ENCODE measurements at places on chromosomes 1 and 21. TPM values are rescaled to one million over a fixed set of nuclear protein-coding genes. Genes with fewer than 3 reads are reported as not detected.
A peak's percentile ranks its signal among the peaks of the same experiment; 100 is the strongest.

DNA sequence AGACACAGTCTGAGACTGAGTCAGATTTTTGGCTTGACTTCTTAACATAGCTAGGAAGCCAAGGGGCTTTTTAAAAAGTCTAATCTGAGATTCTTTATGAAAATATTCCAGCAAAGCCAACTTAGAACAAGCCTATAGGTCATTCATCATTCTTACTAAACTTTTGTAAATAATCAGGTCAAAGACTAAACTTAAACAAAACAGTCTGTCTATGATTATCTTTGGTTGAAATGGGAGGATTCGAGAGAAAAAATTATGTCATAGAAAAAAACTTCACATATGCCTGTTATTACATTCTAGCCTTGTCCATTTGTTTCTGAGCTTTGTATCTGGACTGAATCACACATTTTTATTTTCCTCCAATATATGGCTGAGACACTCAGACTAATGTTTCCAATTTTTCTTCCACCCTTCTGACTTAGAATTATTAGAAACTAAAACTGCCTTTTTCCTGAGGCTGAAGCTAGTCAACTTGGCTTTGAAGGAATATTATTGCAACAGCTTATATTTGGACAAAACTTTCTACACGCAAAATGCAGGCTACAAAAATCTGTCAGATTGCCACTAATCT is 83.3 kb downstream of the ETS2 start:
- no peak for DNase-seq

The ELF3 gene
- 16.2 TPM for total RNA-seq

The PPIAL4G gene
- total RNA-seq, result not detected

The DENND1B gene
- total RNA-seq, result 9.5 TPM

GRCh38 chr1:183131166-183131565 is 54.9 kb upstream of the LAMC2 start:
- DNase-seq, result no peak

GRCh38 chr21:46606427-46606813 is 1.5 kb upstream of the S100B start:
- no peak for DNase-seq

- no peak for DNase-seq
Measured at GRCh38 chr1:99784809-99785255, 18.4 kb upstream of the FRRS1 start.

GRCh38 chr1:172935062-172935592 is 115.6 kb downstream of the TNFSF18 start:
- no peak for DNase-seq

The MGST3 gene
- 79.8 TPM for total RNA-seq

The PLPPR4 gene
- total RNA-seq, result 0.10 TPM

The BNIPL gene
- total RNA-seq, result 1.6 TPM

The ANKRD34A gene
- 0.65 TPM for total RNA-seq

The S100B gene
- total RNA-seq, result not detected

- no peak for DNase-seq
Measured at GRCh38 chr21:35002879-35003722, 46.0 kb downstream of the RUNX1 start.

- DNase-seq, result no peak
Measured at GRCh38 chr1:226619031-226619430, 70.5 kb downstream of the STUM start.

GRCh38 chr1:33169290-33170055 is 12.4 kb downstream of the TRIM62 start:
- no peak for DNase-seq

The NENF gene
- 23.8 TPM for total RNA-seq

- no peak for DNase-seq
Measured at GRCh38 chr21:26686278-26686677, 113.2 kb upstream of the CYYR1 start.

DNA sequence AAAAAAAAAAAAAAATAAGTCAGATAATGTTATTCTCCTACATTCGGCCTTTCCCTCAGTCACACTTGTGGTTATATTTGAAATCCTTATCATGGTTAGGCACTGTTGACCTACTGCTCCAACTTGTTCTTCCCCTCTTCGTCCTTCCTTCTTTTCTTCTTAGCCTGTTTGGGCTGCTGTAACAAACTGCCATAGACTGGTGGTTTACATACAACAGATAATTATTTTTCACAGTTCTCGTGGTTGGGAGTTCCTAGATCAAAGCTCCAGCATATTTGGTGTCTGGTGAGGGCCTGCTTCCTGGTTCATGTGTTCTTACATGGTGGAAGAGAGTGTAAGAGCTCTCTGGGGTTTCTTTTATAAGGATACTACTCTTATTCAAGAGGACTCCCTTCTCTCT is 73.4 kb downstream of the RABGAP1L start:
- no peak for DNase-seq

The CYP4Z1 gene
- 0.55 TPM for total RNA-seq

The OR2L13 gene
- not detected for total RNA-seq

DNA sequence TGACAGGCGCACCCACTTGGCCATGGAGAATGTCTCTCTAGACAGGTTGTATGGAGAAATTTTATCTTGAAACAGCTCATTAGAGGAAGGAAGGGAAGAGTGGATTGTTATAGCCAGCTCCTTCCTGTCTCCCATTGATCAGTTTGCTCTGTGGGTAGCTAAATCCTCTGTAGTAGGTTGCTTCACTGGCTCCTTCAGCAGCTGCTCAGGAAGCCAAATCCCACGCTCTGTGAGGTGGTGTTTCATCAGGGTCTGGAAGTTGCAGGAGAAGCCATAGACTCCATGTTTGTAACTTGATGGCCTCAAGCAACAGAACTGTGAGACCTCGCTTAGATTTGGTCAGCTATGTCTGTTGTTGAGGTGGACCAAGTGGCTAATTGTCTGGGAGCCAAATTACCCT is 6.8 kb upstream of the NFYC start:
- no peak for DNase-seq

The KCNN3 gene
- total RNA-seq, result 0.23 TPM

DNA sequence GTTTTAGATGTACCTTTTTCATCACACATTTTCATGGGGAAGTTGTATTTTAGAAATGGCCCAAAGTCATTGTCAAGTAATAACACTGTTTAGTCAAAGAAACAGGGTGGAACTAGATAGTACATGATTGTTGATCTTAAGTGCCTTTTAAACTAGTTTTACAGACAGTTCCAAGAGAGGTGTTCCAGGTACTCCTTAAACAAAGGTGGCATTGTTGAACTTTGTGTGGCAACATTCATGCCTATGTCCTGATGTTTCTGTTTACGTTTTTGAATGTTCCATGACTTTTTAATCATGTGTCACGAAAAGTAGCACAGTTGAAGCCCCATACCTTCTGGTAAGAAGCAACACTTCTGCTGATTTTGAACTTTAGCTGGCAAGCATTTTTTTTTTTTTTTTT is 9.1 kb upstream of the SH3D21 start:
- no peak for DNase-seq

- DNase-seq, result no peak
Measured at GRCh38 chr1:108590441-108590840, 30.5 kb downstream of the EEIG2 start.

- DNase-seq, result no peak
Measured at GRCh38 chr1:166843769-166844596, 4.7 kb downstream of the POGK start.

The ARHGAP30 gene
- 4.0 TPM for total RNA-seq

DNA sequence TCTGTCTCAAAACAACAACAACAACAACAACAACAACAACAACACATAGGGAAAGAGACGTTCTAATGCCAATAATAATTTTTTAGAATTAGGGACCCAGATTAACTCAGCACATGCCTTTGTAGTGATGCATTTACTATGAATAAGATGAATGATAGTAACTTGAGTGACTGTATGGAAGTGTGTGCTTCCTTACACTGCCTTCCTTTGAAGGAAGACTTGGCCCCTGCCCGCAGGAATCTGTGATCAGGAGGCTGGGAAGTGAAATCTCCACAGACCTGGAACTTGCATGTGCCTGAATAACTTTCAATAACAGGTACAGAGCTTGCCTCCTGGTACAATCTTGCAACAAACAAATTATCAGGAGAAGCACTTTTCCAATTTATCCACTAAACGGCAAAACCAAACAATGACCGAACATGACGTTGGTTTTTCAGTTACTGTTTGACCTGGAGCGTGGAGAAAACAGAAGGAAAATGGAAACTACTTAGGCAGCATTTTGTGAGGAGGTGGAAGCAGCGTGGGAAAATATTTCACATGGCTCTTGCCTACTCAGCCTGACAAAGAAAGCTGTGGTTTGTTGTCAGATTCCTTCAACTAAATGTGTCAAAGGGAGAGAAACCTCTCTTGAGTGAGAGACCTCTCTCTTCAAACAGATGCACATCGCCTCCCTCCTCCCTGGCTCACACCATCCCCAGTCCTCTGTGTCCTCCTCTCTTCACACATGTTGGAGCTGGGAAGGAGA is 10.1 kb upstream of the ABCA4 start:
- DNase-seq, result no peak

The KRTAP13-2 gene
- total RNA-seq, result not detected

The GPR157 gene
- 8.3 TPM for total RNA-seq

DNA sequence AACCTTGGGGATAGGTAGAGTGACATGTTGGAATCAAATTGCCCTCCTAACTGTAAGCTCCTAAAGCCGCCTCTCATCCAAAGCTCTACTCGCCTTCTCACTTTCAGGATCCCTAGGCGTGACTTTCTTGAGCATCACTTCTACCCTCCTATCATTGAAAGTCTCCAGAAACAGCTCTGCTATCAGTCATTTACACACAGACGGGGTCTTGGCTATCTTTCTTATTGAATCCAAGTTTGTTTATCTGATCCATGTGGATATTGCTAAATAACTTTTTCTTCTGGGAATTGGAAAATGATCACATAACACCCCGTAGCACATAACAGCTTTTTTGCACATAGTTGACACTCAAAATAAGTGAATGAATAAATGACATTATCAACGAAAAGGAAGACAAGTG is 216.4 kb upstream of the KIAA0040 start:
- no peak for DNase-seq

- peak; percentile 69 for DNase-seq
Measured at GRCh38 chr21:46295996-46296752, 10.0 kb downstream of the YBEY start.

The LIN9 gene
- 0.70 TPM for total RNA-seq

GRCh38 chr1:1083416-1084371 is 9.6 kb upstream of the RNF223 start:
- DNase-seq, result no peak

DNA sequence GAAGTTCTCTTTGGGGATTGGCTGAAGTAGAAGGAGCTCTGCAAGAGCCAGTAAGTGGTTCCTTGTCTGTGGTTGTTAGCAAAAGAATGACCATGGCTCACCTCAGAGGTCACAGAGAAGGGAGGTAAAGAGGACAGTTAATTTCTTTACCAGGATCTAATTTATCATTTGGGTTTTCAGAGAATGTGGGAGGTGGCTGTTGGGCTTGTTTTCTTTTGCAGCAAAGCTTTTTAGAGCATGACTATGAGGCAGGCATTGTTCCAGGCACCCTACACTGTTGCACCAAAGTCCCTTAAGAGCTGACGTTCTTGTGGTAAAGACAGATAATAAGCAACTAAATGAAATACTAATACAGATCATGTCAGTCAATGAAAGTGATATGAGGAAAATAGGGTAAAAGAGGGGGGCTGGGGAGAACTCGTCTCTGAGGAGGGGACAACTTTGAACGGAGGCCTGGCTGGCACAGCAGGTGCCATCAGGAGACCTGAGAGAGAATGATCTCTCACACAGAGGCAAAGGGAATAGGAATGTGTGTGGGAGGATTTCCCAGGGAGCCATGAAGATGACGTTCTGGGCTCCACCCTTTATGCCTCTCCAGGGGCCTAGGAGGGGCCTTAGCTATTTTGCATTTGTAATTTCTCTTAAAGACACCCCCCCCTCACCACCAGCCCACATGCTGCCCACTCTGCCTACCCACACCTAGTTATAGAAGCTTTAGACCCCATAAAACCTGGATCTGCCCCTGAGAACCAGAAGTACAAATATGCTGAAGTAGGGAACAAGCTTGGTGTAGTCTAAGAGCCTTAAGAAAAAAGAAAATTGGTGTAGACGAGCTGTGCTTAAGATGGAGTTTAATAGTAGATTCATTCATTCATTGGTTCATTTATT is 177.5 kb downstream of the ROR1 start:
- no peak for DNase-seq

DNA sequence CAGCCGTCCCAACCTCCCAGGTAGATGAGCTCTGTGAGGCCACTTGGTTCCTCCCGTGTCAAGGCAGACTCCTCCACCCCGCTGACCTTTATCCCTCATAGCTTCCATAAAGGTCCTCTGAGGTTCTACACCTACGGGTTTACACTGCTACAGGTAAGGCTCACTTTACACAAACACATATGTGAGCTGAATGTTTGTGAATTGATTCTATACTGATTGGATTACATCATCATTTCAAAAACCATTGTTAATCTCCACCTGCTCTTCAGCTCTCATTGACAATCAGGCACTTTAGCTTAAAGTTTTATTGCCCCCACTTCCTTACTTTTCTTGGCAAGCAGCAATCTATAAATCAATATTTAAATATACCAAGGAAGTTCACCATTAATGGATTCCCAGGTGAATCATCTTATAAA is 12.8 kb upstream of the RGS16 start:
- no peak for DNase-seq

DNA sequence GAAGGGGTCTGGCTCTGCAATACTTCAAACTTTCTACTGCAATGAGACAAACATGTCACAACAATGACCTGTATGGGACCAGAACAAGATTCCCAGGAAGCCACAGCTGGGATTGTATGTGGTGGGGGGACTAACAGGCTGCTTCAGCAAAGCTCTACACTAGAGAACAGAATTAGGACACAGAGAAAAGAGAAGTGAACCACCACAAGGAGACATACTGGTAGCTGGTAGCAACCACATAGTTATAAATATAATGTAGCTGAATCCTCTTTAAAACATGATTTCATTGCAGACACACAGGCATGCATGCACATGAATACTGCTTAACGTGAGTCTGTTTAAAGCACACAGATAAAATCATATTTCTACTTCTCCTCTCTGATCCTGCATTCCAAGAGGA is 3.5 kb upstream of the ILDR2 start:
- no peak for DNase-seq

DNA sequence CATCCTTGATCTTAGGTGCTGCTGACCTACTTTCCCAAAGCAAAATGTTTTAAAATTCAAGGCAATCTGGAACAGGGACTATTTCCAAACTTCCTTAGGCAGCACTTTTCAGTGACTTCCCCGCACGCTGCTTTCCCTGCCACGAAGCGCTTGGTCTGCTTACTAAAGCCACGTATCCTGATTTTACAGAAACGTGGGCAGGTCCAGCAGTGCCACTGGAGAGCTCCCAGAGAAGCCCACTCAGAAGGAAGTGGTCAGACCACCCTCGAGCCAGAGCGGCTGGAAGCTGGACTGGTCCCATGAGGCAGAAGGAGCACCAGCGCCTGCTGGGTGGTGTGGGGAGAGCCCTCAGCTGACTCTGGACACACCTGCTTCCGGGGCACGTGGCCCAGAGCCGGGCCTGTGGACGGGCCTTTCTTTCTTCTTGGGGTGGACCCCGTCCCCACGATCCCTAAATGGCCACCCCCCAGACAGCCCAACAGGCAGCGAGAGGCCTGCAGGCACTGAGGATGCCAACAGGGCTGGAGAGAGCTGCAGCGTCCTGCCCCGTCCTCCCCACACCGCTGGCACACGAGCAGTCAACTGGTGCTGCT is 23.2 kb downstream of the PTTG1IP start:
- DNase-seq, result no peak

GRCh38 chr21:38843806-38844503 is 38.2 kb downstream of the ETS2 start:
- DNase-seq, result no peak

The TRNP1 gene
- total RNA-seq, result 2.8 TPM
